Adrenal gland (tissue), 19 donors: ENCODE measurements at places on chromosomes 6 and 20. TPM values are rescaled to one million over a fixed set of nuclear protein-coding genes. Genes with fewer than 3 reads are reported as not detected.
A peak's percentile ranks its signal among the peaks of the same experiment; 100 is the strongest.

- no peaks in the 10 kb centered on the region for H3K27me3 ChIP-seq
- no peak overlapping the region for H3K4me3 ChIP-seq
- DNase-seq, result no peak
- no peaks in the 10 kb centered on the region for H3K4me1 ChIP-seq
- H3K36me3 ChIP-seq, result no peaks in the 10 kb centered on the region
- H3K27ac ChIP-seq, result no peak overlapping the region
Measured at GRCh38 chr20:21027569-21027968, 78.6 kb downstream of the LINC00237 start.

ZSCAN31 gene
- polyA plus RNA-seq, result 7.9 TPM

- H3K27me3 ChIP-seq, result no peaks in the 10 kb centered on the region
- peaks cover 57% of the 10 kb centered on the region for H3K4me1 ChIP-seq
- DNase-seq, result no peak
- peak overlapping the region; percentile 47 for H3K4me3 ChIP-seq
Measured at GRCh38 chr6:33416386-33417127, 1.4 kb downstream of the CUTA start.

DNA sequence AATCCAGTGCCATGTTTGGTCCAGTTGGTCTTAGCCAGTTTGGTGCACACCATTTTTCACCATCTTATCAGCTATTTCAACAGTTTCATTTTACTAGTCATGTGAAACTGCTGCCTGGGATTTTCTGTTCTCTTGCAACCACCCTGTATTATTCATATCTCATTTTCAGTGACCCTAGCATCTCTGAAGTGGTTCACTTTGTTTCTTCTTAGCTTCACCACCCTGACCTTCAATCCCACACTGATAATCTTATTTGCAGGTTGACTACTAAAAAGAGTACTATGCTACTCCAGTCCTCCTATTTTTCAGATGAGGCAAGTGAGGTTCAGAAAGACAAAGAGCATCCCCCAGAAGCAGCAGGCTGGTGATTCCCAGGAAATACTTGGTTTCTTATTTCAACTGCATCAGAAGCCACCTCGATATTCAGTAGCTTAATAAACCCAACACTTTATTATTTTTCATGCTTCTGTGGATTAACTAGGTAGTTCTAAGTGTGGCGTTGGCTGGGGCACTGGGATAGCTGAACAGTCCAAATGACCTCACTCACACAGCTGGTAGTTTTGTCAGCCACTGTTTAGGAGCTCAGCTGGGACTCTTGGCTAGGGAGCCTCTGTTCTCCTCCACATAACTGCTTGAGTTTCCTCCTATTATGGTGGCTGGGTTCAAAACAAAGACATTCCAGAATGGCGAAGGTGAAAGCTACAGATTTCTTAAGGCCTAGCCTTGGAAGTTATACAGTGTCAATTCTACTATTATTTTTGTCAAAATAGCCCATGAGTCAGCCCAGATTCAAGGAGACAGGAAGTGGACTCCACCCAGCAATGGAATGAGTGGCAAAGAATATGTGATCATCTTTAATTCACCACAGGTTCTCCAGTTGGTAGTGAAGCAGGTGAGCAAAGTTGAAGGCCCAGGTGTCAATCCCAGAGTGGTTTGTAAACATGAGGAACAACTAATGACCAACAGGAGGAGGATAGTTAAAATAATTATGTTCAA, 40.6 kb downstream of the BPIFB4 start:
- DNase-seq, result no peak
- no peak overlapping the region for H3K4me3 ChIP-seq
- no peak overlapping the region for H3K27ac ChIP-seq
- no peaks in the 10 kb centered on the region for H3K27me3 ChIP-seq
- H3K36me3 ChIP-seq, result no peaks in the 10 kb centered on the region

EIF6 gene
- 85.4 TPM for polyA plus RNA-seq

GRCh38 chr6:134813146-134813545, 136.8 kb downstream of the ALDH8A1 start:
- no peaks in the 10 kb centered on the region for H3K36me3 ChIP-seq
- H3K4me3 ChIP-seq, result no peak overlapping the region
- DNase-seq, result no peak
- H3K27me3 ChIP-seq, result no peaks in the 10 kb centered on the region
- H3K4me1 ChIP-seq, result no peaks in the 10 kb centered on the region

DNA sequence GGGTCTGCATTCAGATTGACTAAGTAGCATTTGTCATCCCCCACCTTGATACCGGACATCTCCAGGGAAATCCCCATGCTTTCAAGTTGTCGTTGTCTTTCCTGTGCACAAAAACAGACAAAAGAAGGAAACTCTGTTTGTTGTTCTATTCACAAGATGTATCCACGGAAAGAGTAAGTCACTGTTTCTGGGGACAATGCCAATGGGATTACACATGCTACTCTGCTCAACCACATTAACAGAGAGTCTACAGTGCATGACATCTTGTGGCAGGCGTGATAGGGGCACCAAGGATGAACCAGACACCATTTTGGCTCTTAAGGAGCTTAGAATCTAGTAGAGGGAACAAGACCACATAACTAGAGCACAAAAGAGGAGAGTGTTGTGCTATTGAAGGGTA, 124.4 kb upstream of the NUP153 start:
- H3K27ac ChIP-seq, result no peak overlapping the region
- no peaks in the 10 kb centered on the region for H3K27me3 ChIP-seq
- no peaks in the 10 kb centered on the region for H3K4me1 ChIP-seq

FBXO5 gene
- polyA plus RNA-seq, result 1.4 TPM

GRCh38 chr6:111090766-111091165, 3.5 kb downstream of the SLC16A10 start:
- no peak overlapping the region for H3K4me3 ChIP-seq
- no peaks in the 10 kb centered on the region for H3K36me3 ChIP-seq
- H3K4me1 ChIP-seq, result peaks cover 6% of the 10 kb centered on the region
- no peaks in the 10 kb centered on the region for H3K27me3 ChIP-seq
- no peak for DNase-seq

DNA sequence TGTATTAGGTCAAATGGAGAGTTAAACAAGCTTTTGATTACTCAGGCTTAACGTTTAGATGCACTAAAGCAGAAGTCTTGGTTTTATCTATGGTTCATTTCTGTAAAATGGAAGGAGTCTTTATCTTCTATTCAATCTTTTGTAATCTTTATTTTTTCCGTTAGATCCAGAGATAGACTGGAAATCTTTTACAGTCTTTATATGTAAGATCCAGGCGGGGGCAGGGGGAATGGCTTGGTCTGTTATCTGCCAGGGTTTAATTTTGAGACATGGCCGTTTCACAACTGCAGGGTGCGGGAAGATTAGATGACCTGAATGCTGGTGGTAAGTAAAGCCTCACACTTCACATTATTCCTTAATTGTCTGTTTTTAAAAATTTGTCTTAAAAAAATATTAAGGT, 3.7 kb downstream of the AKAP12 start:
- H3K4me1 ChIP-seq, result no peaks in the 10 kb centered on the region
- H3K27me3 ChIP-seq, result peaks cover 16% of the 10 kb centered on the region
- no peaks in the 10 kb centered on the region for H3K36me3 ChIP-seq
- DNase-seq, result no peak

- no peak overlapping the region for H3K27ac ChIP-seq
- no peak overlapping the region for H3K4me3 ChIP-seq
- no peak for DNase-seq
- H3K36me3 ChIP-seq, result no peaks in the 10 kb centered on the region
Measured at GRCh38 chr6:160263196-160263939, 4.7 kb upstream of the SLC22A2 start.

DNA sequence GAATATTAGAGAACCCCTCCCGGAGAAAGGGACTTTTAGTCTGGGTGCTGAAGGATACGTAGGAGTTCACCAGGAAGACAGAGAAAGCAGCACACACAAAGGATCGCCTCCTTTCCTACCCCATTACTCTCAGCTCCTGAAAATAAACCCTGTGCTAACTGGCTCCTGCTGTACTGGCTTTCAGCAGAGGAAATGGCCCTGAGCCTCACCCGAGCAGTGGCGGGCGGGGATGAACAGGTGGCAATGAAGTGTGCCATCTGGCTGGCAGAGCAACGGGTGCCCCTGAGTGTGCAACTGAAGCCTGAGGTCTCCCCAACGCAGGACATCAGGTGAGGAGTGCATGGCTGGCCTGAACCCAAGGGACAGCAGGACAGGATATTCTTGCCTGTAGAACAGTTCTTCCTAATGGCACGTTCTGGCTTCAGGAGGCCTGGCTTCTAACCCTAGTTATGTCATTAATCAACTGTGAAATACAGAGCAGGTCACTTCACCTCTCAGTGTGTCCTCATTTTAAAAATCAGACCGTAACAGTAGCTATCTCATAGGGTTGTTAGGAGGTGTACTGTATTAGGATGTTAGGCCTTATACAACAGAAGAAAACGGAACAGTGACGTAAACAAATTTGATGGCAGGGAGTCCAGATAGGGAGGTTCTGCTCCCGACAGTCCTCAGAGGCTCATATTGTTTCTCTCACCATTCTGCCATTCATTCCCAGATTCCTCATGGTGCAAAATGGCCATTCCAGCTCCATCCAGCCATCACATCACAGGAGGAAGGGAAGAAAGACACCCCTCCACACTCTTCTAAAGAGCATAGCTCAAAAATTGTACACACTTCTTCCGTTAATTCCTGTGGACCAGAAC, 1.8 kb downstream of the RBCK1 start:
- peaks cover 15% of the 10 kb centered on the region for H3K36me3 ChIP-seq
- H3K4me1 ChIP-seq, result peaks cover 10% of the 10 kb centered on the region
- no peak overlapping the region for H3K4me3 ChIP-seq
- no peak for DNase-seq
- H3K27ac ChIP-seq, result no peak overlapping the region

- no peak overlapping the region for H3K4me3 ChIP-seq
- DNase-seq, result peak; percentile 64
- H3K36me3 ChIP-seq, result no peaks in the 10 kb centered on the region
- no peak overlapping the region for H3K27ac ChIP-seq
Measured at GRCh38 chr20:2301164-2301622, 5.4 kb downstream of the TGM3 start.

GRCh38 chr6:138297761-138298298, 79.5 kb upstream of the PBOV1 start:
- no peak overlapping the region for H3K27ac ChIP-seq
- H3K4me3 ChIP-seq, result no peak overlapping the region
- no peaks in the 10 kb centered on the region for H3K27me3 ChIP-seq
- H3K36me3 ChIP-seq, result no peaks in the 10 kb centered on the region

DNA sequence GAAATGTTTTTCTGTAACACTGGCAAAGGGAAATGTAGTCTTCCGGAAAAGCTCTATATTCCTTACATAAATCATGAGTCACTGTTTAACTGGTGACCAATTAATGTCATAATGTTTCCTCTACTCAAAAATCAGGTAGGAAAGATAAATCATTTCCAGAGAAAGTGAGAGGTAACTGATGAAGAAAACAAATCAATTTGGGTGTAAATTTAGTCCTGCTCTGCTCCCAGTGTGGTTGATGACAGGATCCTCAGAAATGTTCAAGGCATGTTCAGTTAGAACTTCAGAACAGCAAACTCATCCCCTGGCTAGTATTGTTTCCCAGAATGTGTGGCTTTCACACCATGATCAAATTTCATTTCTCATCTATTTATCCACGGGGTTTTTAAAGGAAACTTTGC, 38.8 kb upstream of the SPACA1 start:
- H3K4me3 ChIP-seq, result no peak overlapping the region
- DNase-seq, result no peak
- no peaks in the 10 kb centered on the region for H3K36me3 ChIP-seq
- H3K4me1 ChIP-seq, result peaks cover 7% of the 10 kb centered on the region

OXT gene
- polyA plus RNA-seq, result 20.5 TPM

KIF25 gene
- not detected for polyA plus RNA-seq

- H3K4me3 ChIP-seq, result no peak overlapping the region
- no peaks in the 10 kb centered on the region for H3K27me3 ChIP-seq
- no peaks in the 10 kb centered on the region for H3K4me1 ChIP-seq
- no peak overlapping the region for H3K27ac ChIP-seq
Measured at GRCh38 chr6:24918641-24919055, 17.1 kb downstream of the RIPOR2 start.

DNA sequence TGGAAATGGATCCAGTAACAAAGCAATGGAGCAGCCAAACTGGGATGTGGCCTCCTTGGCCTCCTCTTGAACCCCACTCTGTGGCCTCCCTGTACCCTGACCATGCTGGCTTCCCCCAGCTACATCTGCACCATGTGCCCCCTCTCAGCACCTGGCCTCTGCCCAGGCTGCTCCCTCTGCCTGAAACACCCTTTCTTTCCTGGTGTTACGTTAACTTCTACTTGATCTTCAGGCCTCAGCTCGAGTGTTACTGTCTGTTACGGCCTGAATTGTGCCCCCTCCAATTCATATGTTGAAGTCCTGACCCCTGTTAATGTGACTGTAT, 30.2 kb downstream of the NOL4L start:
- no peak for DNase-seq
- peaks cover 7% of the 10 kb centered on the region for H3K4me1 ChIP-seq
- H3K36me3 ChIP-seq, result no peaks in the 10 kb centered on the region
- no peaks in the 10 kb centered on the region for H3K27me3 ChIP-seq

DNA sequence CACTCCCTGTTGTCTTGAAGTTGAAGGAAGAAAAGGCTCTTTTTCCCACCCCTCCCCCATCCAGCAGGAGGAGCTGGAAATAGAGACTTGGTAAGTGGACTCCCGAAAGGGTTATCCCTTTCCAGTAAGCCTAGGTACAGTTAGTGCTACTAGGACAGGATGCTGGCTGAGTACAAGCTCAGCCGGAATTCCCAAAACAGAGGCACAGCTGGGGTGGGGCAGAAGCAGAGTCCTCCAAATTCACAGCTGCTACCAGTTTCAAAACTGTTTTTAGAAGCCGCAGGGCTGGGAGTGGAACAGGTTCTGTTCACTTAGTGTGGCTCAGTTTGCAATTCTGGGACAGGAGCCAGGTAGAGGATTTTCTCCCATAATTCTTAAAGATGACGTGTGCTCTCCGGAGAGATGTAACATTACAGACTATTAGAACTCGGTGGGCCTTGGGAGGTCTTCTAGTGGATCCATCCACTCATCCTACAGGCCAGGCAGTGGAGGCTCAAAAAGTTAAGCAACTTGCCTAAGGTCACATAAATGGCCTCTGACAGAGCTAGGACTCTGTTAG, 19.0 kb upstream of the UTRN start:
- peak; percentile 37 for DNase-seq
- H3K4me3 ChIP-seq, result no peak overlapping the region
- peaks cover 22% of the 10 kb centered on the region for H3K4me1 ChIP-seq
- H3K27ac ChIP-seq, result peak overlapping the region; percentile 57
- H3K27me3 ChIP-seq, result no peaks in the 10 kb centered on the region

ZNF341 gene
- polyA plus RNA-seq, result 5.7 TPM

FAM209A gene
- 0.40 TPM for polyA plus RNA-seq

- no peak for DNase-seq
- no peak overlapping the region for H3K4me3 ChIP-seq
- H3K36me3 ChIP-seq, result no peaks in the 10 kb centered on the region
- H3K27me3 ChIP-seq, result no peaks in the 10 kb centered on the region
- no peak overlapping the region for H3K27ac ChIP-seq
Measured at GRCh38 chr6:142387997-142388815, 86.4 kb downstream of the ADGRG6 start.

- DNase-seq, result no peak
- H3K4me3 ChIP-seq, result no peak overlapping the region
- no peaks in the 10 kb centered on the region for H3K27me3 ChIP-seq
- no peaks in the 10 kb centered on the region for H3K4me1 ChIP-seq
Measured at GRCh38 chr6:51675922-51676275, 411.5 kb downstream of the PKHD1 start.

GRCh38 chr6:16522937-16523336, 238.3 kb downstream of the ATXN1 start:
- no peak for DNase-seq
- H3K36me3 ChIP-seq, result no peaks in the 10 kb centered on the region
- H3K4me3 ChIP-seq, result no peak overlapping the region
- H3K27me3 ChIP-seq, result no peaks in the 10 kb centered on the region
- H3K27ac ChIP-seq, result no peak overlapping the region
